ENCODE measurements at places on chromosomes 12 and 14.

DNA sequence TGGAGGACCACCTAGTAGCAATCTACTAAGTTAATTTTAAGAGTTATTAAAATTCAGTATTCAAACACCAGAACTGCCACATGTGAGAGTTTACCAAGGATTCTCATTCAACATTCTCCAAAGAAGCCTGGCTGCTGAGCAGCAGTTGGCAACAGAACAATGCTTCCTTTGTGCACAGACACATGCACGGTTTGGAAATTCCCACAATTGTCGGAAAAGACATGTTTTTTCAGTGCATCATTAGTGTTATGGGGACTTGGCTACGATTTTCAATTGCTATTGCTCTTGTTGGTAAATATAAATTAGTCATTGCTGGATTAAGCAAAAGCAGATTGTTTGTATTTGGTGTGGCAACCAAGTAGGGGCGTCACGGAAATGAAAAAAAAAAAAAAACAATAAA, 22.2 kb downstream of the ST8SIA1 start:
- peak; percentile 45 for DNase-seq

GRCh38 chr12:59425798-59426197, 170.0 kb upstream of the SLC16A7 start:
- peak; percentile 74 for DNase-seq

GRCh38 chr12:119113496-119113986, 65.2 kb upstream of the HSPB8 start:
- DNase-seq = no peak

- no peak for DNase-seq
Measured at GRCh38 chr12:81962126-81962856, 203.1 kb upstream of the PPFIA2 start.

DNA sequence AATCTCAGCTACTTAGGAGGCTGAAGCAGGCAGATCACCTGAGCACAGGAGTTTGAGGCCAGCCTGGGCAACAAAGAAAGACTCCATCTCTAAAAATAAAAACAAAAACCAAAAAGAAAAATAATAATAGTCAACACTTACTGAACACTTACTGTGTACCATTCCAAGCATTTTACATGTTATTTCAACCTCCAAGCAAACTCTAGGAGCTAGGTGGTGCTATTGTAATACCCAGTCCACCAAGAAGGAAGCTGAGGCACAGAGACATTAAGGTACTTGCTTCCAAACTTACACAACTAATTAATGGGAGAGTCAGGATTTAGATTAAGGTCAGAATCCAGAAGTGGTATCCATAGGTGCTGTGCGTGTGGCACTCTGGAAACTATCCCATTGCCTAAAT, 13.7 kb upstream of the OR6J1 start:
- peak; percentile 83 for DNase-seq

GRCh38 chr12:57047981-57048380, 1.9 kb downstream of the MYO1A start:
- DNase-seq = peak; percentile 5

- DNase-seq = no peak
Measured at GRCh38 chr14:106846218-106846617, 1319.8 kb downstream of the TMEM121 start.

- no peak for DNase-seq
Measured at GRCh38 chr12:5185435-5186069, 141.9 kb downstream of the KCNA5 start.

GRCh38 chr14:87901236-87901635, 91.7 kb downstream of the GALC start:
- DNase-seq = peak; percentile 52

DNA sequence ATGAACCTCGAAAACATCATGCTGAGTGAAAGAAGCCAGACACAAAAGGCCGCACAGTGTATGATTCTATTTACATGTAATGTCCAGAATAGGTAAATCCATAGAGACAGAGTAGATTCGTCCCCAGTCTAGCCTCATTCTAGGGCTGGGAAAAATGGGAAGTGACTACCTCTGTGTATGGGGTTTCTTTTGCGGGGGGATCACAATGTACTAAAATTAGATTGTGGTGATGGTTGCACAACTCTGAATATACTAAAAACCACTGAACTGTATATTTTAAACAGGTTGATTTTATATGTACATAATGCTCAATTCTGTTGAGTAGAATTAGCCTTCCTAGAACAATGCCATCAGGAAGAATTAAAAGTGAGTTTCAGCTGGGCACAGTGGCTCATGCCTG, 6.3 kb upstream of the RILPL2 start:
- DNase-seq = no peak

DNA sequence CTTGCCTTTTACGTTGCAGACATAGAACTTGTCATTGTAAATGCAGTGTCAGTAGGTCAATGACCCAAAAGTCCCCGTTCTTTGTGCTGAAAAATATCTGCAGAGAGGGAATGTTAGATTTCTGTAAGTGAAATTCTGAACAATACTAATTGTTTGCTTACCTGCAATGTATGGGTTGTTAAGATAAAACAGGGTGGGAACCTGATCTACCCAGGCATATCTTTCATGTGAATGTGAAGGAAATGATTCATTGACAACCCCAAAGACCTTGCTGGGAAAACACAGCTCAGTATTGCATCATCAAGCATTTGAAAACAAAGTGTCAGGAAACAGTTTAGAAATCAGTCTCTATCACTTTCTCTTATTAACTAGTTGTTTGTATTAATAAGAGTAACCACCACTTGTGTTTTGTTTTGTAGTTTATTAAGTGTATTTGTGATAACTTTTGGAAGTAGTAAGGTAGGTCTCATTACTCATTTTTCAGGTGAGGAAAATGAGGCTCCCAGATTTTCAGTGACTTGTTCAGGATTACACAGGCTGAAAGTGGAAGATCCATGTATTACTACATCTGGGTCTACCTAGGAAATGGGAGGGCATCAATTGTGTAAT, 57.9 kb upstream of the SLC38A2 start:
- peak; percentile 91 for DNase-seq

GRCh38 chr14:24802236-24802635, 168.2 kb upstream of the GZMB start:
- no peak for DNase-seq

DNA sequence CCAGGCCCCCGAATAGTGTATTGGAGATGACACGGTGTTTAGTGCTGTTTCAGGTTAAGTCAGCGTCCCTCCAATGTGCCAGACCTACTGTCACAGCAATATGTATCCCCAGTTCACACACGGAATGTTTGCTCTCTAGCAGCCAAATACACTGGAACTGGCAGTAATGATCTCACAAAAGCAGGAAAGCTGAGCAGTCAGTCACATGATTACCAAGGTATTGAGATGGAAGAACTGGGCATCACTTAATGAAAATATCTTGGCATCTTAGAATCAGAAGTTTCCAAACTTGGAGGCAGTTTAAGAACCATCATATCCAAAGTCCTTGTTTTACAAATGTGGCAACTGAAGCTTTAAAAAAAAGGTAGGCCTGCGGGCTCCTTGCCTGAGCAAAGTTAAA, 23.3 kb downstream of the NINJ2 start:
- DNase-seq = no peak

- peak; percentile 12 for DNase-seq
Measured at GRCh38 chr12:28191051-28192048, 1.1 kb downstream of the CCDC91 start.

DNA sequence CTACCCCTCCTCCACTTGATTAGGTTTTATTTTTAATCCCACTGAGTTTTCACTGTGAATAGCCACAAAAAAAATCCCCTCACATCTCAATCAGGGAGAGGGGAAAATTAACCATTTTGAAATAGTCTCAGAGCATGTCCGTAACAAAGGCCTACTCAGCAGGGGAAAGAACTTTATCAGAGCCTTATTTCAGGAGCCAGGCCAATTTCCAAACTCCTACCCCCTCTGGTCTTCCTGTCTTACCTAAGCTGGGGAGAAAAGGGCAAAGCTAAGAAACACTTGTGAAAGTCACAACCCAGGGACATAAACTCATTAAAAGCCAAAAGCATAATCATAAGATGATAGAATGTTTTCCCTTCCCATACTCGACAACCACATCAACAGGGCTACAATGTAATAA, 260.3 kb upstream of the DIO3 start:
- DNase-seq = no peak

- DNase-seq = peak; percentile 6
Measured at GRCh38 chr12:29957835-29958234, 174.1 kb upstream of the TMTC1 start.

- DNase-seq = no peak
Measured at GRCh38 chr14:76112889-76113624, 38.7 kb upstream of the GPATCH2L start.
